ENCODE measurements at places on chromosomes 1 and 21.

DNA sequence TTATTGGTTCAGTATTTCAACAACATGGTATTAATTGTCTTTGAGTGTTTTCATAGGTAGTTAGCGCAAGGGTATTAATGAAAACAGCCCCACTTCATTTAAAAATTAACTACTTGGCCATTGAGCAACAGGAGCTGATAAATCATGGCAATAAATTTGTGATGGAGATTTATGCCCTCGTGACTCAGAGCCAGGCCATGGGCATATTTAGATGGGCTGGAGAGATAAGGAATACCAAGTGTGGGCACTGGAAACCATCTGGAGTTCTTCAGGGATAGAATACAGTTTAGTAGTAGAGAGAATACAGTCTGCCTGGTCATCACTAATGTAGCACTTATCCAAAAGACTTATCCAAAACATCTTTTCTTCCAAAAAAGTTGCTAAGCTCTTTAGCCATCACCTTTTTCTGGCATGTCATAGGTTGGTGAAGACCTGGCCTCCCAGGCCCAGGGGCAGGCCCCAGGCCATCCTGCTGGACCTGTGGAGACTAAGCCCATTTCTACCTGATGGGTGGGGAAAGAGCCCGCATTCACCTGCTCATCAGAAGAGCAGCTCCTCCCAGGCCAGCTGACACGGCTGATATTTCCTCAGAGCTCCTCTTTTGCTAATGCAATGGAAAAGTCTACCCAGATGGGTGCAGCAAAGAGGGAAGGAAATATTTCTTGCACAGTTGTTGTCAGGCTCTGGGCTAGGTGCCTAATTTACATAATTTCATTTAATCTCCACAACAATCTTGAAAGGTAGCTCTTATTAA is 238.0 kb downstream of the TM2D1 start:
- DNase-seq: no peak

DNA sequence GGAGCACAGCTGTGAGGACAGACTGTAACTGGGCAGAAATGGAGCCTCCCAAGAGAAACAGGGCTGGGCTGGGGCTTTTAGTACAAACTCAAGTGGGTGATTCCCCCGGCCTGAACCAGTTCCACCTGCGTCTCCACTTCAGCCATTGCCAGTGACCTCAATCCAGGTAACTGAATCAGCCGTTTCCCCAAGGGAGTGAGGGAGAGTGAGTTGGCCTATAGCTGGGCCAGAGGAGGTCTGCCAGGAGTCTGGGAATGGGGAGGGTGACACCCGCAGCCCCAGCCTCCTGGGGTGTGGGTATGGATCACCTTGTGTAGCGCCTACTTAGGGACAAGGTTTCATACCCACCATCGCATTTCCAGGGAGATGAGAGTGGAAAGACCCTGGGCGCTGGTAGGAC is 8.5 kb downstream of the SLC26A9 start:
- DNase-seq: no peak

GRCh38 chr1:91714867-91715381 is 171.0 kb downstream of the TGFBR3 start:
- no peak for DNase-seq

- DNase-seq: no peak
These were observed 39.6 kb downstream of the GREM2 start for GRCh38 chr1:240572328-240572727.

DNA sequence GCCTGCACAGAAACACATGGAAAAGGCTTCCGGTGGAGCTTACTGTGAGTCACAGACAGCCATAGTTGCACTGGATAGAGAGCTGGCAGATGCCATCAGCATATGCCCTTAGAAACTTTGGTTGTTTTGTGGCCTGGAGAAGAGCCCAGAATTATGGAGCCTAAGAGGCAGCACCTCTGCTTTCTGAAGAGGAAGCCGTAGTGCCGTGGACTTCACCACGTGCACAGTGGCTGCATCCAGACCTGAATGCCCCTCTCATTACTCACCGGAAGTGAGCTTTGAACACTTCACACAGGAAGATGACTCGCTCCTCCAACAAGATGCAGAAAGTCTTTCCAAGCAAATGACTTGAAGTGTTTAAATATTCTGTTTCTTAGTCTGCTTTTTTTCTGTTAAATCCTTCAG is 28.4 kb downstream of the JUN start:
- DNase-seq: no peak

- DNase-seq: no peak
These were observed 25.6 kb downstream of the LRRC71 start for GRCh38 chr1:156945881-156946661.

DNA sequence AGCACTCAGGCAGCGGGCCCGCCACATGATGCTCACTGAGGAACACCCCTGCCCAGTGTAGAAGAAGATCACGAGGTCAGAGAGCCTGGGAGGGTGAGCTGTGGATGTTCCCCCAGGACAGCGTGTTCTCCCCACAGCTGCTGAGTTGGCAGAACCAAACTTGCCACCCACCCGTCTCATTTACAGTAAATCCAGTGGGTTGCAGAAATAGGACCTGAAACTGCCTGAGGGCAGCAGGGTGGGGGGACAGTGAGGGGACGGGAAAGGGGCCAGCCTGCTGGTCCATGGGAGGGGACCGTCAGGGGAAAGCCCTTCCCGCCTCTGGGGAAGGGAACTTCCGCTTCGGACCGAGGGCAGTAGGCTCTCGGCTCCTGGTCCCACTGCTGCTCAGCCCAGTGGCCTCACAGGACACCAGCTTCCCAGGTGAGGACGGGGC is at the start of gene C1QB:
TSS of gene C1QB (plus strand) at position 356 of the 436 bp plus-strand sequence. CDS start 6,227 bp downstream, outside the sequence.
- no peak for DNase-seq

DNA sequence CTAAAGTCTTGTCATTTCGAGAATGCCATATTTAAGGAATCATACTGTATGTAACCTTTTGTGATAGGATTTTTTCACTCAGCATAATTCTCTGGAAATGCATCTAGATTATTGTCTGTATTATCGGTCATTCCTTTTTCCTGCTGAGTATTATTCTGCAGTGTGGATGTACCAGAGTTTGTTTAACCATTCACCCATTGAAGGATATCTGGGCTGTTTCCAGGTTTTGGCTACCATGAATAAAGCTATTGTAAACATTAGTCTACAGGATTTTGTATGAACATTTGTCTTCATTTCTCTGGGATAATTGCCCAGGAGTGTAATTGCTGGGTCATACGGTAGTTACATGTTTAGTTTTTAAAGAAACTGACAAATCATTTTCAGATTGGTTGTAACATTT is 61.8 kb downstream of the ATP1A1 start:
- no peak for DNase-seq

DNA sequence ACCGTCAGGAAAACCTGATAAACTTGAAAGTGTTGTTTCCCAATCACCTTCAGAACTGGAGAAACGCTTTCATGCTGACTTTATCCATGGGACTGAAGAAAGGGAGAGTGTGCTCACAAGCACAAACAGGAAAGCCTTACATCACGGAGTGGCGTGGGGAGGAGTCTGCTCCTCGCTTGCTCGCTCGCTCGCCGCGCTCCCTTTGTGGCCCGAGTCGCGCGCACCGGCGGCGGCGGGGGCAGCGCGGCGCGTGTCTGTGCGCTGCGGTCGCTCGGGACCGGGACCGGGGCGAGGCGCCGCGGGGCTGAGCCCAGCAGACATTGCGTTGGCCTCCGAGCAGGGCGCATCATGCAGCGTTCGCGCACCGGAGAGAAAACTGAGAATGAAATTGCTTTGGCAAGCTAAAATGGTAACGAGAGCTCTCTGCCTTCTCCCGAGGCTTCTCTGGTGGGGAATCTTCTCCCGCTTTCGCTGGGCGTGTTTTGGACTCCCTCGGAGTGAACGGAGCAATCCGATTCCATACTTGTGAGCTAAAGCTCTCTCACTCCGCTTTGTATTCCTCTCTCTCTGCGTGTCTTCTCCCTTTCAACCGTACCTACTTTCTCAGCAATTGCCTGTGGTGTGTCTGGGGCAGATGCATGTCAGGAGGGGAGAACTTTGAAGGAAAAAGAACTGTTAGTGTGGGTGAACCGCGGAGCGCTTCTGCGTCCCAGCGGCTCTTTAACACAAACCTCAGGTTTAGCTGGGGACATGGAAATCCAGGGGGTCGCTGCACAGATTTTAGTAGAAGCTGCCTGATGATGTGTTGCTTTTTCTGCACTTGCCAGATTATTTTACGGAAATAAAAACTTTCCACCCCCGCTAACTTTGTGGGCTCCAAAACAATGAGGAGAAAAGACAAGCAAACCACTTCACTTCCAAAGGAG is at the start of gene RGL1:
TSS of gene RGL1 (plus strand) at position 205 of the 926 bp plus-strand sequence. CDS start at position 383, 178 bp downstream.
- DNase-seq: peak; percentile 56

GRCh38 chr1:153698923-153699714 is 20.6 kb downstream of the NPR1 start:
- no peak for DNase-seq

GRCh38 chr1:247358920-247359319 is 27.3 kb upstream of the ZNF496 start:
- DNase-seq: no peak

DNA sequence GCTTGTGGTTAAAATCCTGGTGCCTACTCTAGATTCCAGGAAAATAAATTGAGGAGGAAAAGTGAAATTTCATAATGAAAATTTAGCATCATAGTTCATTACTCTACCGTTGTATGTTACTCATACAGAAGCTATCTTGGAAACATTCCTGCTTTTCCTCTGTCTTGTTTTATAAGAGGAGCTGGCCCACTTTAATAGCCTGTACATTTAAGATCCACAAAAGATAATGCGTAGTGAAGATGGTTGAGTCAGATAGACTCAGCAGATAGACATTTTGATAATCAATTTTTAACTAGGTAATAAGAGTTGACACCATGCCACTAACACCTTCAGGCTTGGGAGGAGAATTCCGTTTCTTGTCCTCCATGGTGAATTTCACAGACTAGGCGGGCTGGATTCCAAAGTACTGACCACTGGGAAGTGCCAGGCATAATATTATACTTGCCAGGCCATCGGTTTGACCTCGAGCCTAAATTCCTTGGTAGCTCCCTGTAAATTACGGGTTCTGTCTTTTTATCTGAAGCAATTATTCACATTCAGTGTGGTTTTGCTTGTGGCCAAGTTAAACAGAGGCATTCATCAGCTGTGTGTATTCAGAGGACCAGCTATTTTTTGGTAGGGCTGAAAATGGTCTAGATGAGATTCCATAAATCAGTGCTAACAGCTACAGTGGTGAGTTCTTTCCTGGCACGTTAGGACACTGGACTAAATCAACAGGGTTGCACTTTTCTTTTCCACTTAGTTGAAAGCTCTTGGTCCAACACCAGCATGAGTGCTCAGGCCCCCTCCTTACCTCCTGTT is 111.9 kb upstream of the KAZN start:
- no peak for DNase-seq
